CD4-positive, alpha-beta T cell treated with Interleukin-12 subunit alpha and Interleukin-12 subunit beta, for 1 hour (primary cell): ENCODE measurements at places on chromosomes 11 and 22.

DNA sequence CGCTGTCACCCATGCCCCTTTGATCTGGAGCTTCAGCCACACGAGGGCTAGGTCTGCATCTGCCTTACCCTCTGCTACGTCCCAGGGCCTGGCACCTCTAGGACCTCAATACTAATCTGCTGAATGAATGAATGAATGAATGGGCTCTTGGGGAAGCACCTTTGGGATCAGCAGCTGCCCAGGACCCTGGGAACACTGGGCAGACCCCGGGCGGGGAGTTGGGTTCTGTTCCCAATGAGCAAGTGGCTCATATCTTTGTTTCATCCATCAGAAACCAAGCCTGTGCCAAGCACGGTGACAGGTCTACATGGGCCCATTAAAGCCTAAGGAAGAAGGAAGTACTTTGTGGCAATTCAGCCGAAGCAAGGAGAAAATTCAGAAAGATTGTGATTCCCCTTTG is 41.5 kb upstream of the SHISAL1 start:
- DNase-seq: no peak

GRCh38 chr11:78262691-78263090 is 74.0 kb downstream of the USP35 start:
- DNase-seq: no peak

DNA sequence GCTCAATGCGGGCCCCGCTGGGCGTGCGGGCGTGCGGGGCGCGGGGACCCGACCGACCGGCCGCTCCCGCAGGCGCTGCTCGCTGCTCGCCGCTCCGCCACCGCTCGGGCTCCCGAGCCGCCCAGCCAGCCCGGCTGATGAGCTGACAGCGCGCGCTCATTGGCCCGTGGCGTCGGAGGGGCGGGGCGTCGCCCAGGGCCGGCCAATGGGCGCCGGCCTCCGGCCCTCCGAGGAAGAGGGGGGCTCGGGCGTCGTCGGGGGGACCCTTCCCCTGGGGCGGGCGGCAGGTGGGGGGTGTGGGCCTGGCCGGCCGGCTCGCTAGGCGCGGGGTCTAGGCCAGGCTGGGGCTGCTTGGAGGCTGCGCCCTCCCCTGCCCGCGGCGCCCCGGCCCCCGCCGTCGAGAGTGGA is at the start of gene SCUBE1:
TSS of gene SCUBE1 (minus strand) at position 111 of the 408 bp plus-strand sequence. CDS start 111 bp downstream, outside the sequence.
- peak; percentile 55 for DNase-seq

DNA sequence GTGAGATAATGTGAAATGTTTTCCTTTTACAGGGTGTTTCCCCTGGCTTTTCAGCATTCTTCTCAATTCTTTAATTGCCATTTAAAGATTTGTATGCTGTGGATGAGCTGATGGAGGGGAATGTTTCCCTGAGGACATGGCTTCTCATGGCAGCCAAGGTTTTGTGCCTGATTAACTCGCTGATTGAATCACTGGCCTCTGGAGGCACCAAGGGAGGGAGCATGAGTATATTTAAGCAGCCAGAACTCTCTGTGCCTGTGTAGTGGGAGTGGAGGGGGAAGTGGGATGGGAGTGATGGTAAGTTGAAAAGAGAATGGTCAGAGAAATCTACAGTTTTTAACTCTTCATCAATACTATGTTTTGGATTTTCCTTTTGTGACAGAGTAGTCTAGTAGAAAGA is 88.7 kb downstream of the STIM1 start:
- DNase-seq: no peak

GRCh38 chr11:33387996-33388395 is 130.8 kb downstream of the HIPK3 start:
- peak; percentile 2 for DNase-seq

- no peak for DNase-seq
These were observed 29.6 kb upstream of the SNX19 start for GRCh38 chr11:130945896-130946295.

GRCh38 chr11:126134461-126135155 is 71.9 kb upstream of the CDON start:
- DNase-seq: no peak

- no peak for DNase-seq
These were observed 4.7 kb upstream of the SPI1 start for GRCh38 chr11:47383071-47383470.

GRCh38 chr22:47295982-47296381 is 533.5 kb downstream of the TBC1D22A start:
- DNase-seq: no peak

- no peak for DNase-seq
These were observed 38.4 kb downstream of the TOLLIP start for GRCh38 chr11:1271002-1271401.

- no peak for DNase-seq
These were observed 52.1 kb upstream of the EIF3M start for GRCh38 chr11:32531528-32531927.
